CD8-positive, alpha-beta memory T cell (primary cell): ENCODE measurements at places on chromosomes 7 and 10.

GRCh38 chr7:116577320-116577871, 52.6 kb downstream of the CAV1 start:
- H3K27ac ChIP-seq, result no peak overlapping the region
- no peak overlapping the region for H3K4me3 ChIP-seq
- H3K36me3 ChIP-seq, result no peaks in the 10 kb centered on the region
- no peaks in the 10 kb centered on the region for H3K27me3 ChIP-seq
- no peaks in the 10 kb centered on the region for H3K4me1 ChIP-seq

DNA sequence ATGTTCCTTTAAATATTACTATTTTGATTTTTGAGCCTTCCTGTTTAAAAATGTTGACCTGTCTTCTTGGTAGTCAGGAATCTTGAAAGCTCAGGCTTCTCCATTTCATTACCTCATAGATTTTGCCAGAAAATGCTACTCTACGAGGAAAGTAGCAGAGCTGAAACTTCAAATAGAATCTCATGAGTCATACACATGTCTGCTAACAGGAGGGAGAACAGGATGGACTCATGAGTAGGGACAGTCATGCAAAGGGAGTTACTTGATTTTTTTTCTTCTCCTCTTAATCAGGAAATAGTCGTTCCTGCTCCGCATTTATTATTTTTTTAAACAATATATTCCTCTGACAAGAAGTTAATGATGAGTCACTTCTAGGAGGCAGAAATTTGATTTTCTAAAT, 37.0 kb upstream of the MINDY3 start:
- H3K27ac ChIP-seq, result no peak overlapping the region
- no peak for DNase-seq
- no peak overlapping the region for H3K4me3 ChIP-seq
- H3K36me3 ChIP-seq, result no peaks in the 10 kb centered on the region

DNA sequence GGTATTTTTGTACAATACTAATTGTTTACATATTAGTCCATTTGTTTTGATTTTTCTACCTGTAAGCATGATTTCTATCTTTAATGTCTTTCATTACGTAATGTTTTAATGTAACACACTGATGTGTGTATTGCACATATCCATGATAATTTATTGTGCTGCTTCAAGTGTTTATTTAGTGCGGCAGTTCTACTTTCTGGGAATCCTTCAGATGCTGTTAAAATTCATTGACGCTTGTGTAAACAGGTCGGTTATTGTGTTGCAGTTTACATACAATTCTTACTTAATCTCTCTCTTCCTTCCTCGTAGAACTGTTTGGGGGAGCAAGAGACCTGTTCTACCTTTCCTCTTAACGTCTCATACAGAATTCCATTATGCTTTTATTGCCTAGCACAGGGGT, 6.9 kb downstream of the TMEM60 start:
- H3K27me3 ChIP-seq, result no peaks in the 10 kb centered on the region
- no peak for DNase-seq
- peaks cover 3% of the 10 kb centered on the region for H3K4me1 ChIP-seq
- no peak overlapping the region for H3K27ac ChIP-seq

DNA sequence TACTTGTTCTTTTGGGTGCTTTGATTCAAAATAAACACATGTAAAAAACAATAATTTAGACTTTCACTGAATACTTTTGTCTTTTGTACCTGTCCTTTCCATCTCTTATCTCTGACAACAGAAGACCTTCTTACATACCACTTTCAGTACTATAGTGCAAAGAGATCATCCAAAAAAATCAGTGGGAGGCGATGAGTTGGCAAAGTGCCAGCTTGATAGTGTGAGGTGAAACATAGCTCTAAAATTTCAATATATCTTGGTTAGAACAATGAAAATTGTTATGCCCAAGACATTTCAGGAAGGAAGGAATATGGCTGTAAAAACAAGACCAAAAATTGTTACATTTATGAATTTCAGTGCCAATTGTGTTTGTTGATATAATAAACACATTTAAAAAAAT, 390.2 kb upstream of the COBL start:
- no peaks in the 10 kb centered on the region for H3K4me1 ChIP-seq
- H3K36me3 ChIP-seq, result no peaks in the 10 kb centered on the region
- no peak for DNase-seq
- H3K27ac ChIP-seq, result no peak overlapping the region
- no peaks in the 10 kb centered on the region for H3K27me3 ChIP-seq
- no peak overlapping the region for H3K4me3 ChIP-seq

- DNase-seq, result no peak
- H3K27me3 ChIP-seq, result no peaks in the 10 kb centered on the region
- H3K36me3 ChIP-seq, result no peaks in the 10 kb centered on the region
- H3K4me1 ChIP-seq, result no peaks in the 10 kb centered on the region
- H3K4me3 ChIP-seq, result no peak overlapping the region
Observed at GRCh38 chr7:90484706-90485105, 15.3 kb downstream of the PTTG1IP2 start.

DNA sequence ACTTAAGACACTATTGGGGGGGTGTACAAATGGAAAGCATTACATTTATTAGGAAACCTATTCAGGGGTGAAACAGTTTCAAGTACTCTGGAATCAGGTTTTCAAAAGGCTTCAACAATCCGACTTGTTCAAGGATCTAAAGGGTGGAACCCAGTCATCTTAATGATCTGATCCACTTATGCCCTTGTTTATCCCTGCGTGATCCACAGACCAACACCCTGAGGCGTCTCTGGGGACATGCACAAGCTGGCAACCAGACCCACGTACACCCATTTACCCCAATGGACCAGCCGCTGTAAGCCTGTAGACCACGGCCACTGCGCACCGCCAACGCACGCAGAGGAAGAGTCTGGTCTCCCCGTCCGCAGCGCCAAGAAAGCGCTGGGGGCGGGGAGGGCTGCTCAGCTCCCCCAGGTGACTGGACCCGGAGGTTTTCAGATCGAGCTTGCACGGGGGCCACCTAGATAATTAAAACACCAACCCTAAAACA, 13.4 kb downstream of the HNRNPF start:
- H3K27me3 ChIP-seq, result no peaks in the 10 kb centered on the region
- H3K36me3 ChIP-seq, result peaks cover 30% of the 10 kb centered on the region
- H3K27ac ChIP-seq, result peak overlapping the region; percentile 89
- H3K4me3 ChIP-seq, result peak overlapping the region; percentile 57

GRCh38 chr7:19491821-19492452, 216.9 kb downstream of the POLR1F start:
- no peaks in the 10 kb centered on the region for H3K4me1 ChIP-seq
- H3K27me3 ChIP-seq, result no peaks in the 10 kb centered on the region
- no peak overlapping the region for H3K4me3 ChIP-seq
- H3K36me3 ChIP-seq, result no peaks in the 10 kb centered on the region
